ENCODE measurements at places on chromosomes 13 and 19.

GRCh38 chr13:43879755-43880181 is at the start of gene LACC1:
Gene LACC1, plus strand, starts transcription at chr13:43879904. Its CDS starts 1,082 bp downstream, at chr13:43880986.
- no peak for DNase-seq

DNA sequence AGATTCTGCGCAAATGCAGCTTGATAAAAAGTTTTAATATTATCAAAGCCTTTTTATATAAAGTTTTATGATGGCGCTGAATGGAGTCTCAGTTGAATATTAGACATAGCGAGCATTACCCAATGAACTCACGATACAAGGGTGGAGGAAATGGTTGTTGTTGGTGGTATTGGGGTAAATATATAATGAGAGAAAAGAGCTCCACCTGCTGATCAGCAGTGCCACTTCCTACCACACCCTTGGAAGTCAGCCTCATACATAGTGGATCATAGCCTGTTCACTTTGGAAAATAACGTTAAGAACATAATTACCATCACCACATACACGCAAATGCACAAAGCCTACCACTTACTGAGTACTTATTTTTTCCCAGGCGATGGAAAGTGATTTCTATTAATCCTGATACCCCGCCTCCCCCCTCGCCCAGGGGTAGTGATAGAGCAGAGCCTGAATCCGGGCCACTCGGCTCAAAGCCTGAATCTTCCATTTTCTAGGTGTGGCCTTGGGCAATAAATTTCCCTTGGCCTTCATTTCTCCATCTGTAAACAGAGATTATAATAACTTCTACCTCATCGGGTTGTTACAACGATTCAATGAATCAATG is 358.3 kb downstream of the KLF5 start:
- no peak for DNase-seq

DNA sequence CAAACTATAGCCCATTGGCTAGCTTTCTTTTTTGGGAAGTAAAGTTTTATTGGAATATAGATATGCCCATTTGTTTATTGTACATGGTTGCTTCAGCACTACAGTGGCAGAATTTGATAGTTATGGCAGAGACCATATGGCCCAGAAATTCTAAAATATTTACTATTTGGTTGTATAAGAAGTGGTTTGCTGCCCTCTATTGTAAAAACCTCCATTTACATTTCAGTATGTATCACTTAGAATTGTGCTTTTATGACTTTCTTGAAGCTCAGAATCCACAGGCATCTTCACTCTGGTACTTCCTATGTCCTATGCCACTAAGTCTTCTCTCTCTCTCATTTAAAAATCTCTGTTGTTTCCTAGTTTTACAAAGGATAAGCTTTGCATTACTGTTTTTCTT is 37.7 kb downstream of the DLEU7 start:
- no peak for DNase-seq

- DNase-seq, result no peak
Observed at GRCh38 chr19:5048727-5049553, 80.0 kb downstream of the KDM4B start.

GRCh38 chr13:109795011-109795410 is 8.6 kb upstream of the IRS2 start:
- no peak for DNase-seq

DNA sequence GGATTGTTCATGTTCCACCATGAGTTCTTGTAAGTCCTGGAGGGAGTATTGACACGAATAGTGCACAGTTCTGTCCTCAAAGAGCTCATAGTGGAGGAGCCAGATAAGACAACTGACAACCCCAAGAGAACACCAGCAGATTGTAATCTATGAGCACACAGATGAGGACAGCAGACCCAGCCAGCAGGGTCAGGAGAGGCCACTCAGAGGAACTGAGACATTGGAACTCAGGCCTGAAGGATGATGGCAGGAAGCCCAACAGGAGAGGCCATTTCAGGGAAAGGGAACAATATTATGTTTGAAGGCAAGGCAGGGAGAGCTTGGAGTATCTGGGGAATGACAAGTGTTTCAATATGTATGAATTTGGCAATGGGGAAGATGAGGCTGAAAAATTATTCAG is 63.7 kb upstream of the IPO5 start:
- no peak for DNase-seq

GRCh38 chr13:57137585-57137984 is 3.1 kb upstream of the PRR20A start:
- DNase-seq, result no peak

- DNase-seq, result no peak
Observed at GRCh38 chr19:1487576-1488281, 2.4 kb downstream of the PCSK4 start.

DNA sequence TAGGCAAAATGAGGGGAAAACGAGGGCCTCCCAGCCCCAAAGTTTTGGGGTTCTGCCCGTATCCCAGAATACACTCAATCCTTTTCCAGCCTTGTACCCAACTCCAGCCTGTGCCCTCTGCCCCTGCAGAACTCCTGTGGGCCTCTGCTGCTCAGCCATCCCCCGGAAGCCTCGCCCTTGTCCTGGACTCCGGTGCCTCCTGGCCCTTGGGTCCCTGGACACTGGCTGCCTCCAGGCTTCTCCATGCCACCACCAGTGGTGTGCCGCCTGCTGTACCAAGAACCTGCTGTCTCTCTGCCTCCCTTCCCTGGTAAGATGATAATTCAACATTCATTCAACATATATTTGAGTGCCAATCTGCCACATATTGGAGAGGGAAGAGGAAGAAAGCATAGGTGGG is 3.8 kb downstream of the DMRTC2 start:
- no peak for DNase-seq

GRCh38 chr19:21617740-21618339 is 112.4 kb downstream of the ZNF429 start:
- no peak for DNase-seq

DNA sequence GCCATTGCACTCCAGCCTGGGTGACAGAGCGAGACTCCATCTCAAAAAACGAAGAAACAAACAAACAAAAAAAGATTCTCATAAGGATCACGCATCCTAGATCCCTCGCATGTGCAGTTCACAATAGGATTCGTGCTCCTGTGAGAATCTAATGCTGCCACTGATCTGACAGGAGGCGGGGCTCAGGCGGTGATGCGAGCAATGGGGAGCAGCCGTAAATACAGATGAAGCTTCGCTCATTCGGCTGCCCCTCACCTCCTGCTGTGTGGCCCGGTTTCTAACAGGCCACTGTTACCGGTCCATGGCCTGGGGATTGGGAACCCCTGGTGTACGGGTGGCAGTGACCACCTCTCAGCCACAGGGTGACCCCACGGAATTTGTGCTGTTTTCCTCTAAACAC is 98.2 kb upstream of the MRI1 start:
- DNase-seq, result no peak

- no peak for DNase-seq
Observed at GRCh38 chr19:8397271-8397670, 7.1 kb downstream of the RAB11B start.

- no peak for DNase-seq
Observed at GRCh38 chr13:35814605-35815011, 316.6 kb downstream of the DCLK1 start.

DNA sequence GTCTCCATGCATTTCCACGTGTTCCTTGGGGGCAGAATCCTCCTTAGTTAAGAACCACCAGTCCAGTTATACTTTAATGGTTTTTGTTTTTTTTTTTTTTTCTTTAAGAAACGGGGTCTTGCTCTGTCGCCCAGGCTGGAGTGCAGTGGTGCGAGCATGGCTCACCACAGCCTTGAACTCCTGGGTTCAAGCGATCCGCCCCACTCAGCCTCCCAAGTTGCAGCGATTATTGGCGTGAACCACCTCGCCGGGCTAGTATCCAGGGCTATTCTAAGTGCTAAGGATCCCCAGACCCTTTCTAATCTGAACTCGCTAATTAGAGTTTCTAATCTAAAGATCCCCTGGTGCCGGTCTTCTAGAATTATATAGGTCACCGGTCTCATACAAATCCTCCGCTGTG is 9.6 kb downstream of the ABHD8 start:
- DNase-seq, result no peak

- no peak for DNase-seq
Observed at GRCh38 chr13:65725006-65725405, 1505.1 kb downstream of the PCDH9 start.

GRCh38 chr13:101489643-101490405 is 37.3 kb downstream of the ITGBL1 start:
- DNase-seq, result no peak

- DNase-seq, result no peak
Observed at GRCh38 chr19:51296336-51297093, 14.9 kb upstream of the IGLON5 start.

DNA sequence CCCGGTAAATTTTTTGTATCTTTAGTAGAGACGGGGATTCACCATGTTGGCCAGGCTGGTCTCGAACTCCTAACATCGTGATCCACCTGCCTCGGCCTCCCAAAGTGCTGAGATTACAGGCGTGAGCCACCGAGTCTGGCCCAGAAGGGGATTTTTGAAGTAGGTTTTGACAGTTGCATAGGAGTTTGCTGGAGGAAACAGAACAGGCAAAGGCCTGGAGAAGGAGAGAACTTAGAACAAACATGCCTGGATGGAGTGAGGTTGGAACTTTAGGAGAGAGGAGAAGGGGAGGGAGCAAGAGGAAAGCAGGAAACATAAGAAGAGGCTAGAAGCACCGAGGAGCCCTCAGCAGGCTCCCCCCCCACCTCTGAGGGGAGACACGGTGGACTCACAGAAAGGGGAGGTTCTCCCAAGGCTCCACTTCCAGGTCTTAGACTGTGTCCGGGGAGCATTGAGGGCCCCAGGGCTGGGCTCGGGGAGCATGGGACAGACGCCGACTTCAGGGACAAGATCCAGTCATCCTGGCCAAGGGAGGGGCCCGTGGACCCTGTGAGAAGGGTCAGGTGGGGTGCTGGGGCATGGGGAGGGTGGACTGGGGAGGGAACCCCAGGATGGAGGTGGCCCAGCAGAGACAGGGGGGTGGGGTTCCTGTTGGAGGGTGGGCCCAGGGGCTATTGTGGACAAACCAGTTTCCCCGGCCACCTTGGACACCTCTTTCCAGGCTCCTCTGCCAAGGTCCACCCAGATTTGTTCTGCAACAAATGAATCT is 1.8 kb upstream of the FBN3 start:
- DNase-seq, result no peak
